T-cell (primary cell): ENCODE measurements at places on chromosomes 2 and 18.

- no peak for DNase-seq
Observed at GRCh38 chr18:54388203-54389142, 30.8 kb downstream of the C18orf54 start.

DNA sequence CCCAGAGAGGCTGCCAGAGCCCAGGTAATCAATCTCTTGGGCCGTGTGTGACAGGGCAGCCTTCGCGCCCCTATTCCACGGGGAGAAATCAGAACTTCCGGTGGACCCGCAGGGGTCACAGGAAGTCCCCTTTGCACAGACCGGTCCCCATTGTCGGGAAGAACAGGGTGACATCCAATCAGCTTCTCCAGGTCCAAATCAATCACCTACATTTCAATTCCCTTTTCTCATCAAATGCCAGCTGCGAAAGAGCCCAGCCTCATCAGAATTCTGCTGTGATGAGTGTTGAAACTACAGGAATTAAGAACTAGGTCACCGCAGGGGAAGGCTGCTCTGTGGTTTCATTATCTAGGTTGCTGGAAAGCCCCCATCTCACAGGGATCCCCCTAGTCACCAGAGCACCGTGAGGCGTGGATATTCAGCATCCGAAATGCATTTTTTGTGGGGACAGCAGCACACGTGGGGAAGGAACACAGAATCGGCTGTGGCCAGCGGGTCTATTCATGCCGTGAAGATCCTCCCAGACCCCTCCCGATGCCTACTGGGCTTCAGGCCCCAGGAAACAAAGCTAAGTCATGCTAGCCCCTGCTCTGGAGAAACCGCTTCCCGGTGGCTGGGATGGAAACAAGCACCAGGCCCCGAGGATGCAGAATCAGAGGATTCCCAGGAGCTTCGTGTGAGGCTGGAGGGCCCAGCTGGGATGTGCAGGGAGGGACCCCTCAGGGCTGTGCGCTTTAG is 193.7 kb upstream of the ID2 start:
- DNase-seq, result peak; percentile 73

- DNase-seq, result no peak
Observed at GRCh38 chr2:85503168-85503850, 35.7 kb upstream of the MAT2A start.

DNA sequence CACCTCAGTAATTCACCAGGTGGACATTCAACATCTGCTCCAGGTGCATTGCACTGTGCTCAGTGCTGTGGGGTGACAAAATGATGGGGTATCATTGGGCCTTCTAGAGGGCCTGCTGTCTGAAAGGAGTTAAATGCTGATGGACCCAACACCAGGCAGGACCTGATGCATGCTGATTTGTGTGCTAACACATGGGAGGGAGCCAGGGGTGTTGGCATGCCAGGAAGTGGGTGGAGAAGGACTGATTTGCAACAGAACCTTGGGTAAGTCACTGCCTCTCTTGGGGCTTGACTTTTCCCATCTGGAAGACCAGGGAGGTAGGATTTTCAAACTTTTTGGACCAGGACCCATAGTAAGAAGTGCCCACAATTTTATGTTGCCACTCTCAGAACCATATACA is 57.9 kb upstream of the CXCR4 start:
- no peak for DNase-seq

GRCh38 chr2:39867268-39867667 is 88.2 kb upstream of the THUMPD2 start:
- no peak for DNase-seq

GRCh38 chr2:48015421-48015820 is 109.1 kb upstream of the FBXO11 start:
- no peak for DNase-seq

- DNase-seq, result no peak
Observed at GRCh38 chr2:99900556-99900955, 241.8 kb downstream of the AFF3 start.

GRCh38 chr2:165390875-165391274 is 78.6 kb upstream of the CSRNP3 start:
- no peak for DNase-seq

DNA sequence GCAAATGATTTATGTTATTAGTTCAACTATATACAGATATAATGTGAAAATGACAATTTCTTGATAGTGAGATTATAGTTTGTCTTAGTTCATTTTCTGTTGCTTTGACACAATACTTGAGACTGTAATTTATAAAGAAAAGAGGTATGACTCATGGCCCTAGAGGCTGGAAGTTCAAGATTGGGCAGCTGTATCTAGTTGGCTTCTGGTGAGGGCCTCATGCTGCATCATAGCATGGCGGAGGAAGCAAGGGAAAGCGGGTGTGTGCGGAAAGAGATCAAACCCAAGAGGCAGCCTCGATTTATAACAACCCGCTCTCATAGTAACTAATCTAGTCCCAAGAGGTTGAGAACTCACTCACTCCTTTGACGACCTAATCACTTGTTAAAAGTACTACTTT is 11.4 kb downstream of the PLEKHA3 start:
- no peak for DNase-seq
